ENCODE measurements at places on chromosomes 7 and 10. TPM values are rescaled to one million over a fixed set of nuclear protein-coding genes. Genes with fewer than 3 reads are reported as not detected.

The SPDYE8 gene
- total RNA-seq: not detected

The HOXA7 gene
- total RNA-seq: 21.7 TPM

DNA sequence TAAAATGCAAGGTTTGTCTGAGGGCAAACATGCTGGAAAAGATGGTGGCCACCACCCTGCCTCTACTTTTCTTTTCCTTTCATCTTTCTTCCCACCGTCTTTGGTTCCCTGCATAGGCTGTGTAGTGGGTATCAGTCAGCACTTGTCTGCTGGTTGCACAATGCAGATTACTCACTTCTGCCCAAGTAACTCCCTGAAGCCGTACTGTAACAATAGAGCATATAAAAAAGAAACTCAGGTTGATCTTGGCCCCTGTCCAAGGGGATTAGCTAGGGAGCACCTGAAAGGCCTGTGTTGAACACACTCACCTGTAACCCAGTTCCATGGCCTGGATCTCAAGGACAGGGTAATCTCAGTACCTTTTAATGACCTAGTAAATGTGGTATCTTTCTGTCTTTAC, 533.0 kb upstream of the GALNT17 start:
- DNase-seq: peak; percentile 68

The TSPAN33 gene
- 15.1 TPM for total RNA-seq

The AKR1C2 gene
- total RNA-seq: 1.9 TPM

DNA sequence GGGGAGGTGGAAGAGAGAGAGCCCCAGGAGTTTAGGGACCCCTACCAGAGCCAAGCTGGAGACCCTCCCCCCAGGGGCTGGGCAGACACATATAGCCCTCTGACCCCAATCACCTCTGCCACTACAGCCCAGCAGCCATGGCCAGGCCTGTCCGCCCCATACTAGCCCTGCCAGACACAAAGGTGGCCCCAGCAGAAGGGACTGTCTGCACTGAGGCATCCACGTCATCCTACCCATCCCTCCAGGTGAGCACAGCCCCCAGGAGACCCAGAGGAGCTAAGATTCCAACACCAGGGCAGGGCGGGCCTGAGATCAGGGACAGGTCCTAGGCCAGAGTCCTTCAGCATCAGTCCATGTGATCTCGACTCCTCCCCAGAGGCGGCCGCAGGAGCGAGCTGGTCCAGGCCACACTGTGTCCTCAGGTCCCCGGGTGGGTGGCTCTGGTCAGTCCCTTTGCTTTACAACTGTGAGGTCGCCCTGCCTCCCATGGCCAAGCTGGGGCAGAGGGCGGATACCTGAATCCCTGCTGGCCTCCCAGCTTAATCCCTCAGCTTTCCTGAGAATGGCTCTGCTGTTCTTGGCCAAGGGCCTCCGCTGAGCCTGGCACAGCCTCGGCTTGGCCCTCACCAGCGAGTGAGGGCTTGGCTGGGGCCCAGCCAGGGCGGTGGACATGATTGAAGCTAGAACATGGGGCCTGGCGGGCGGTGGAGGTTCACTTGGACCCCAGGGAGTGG, 14.3 kb upstream of the ELN start:
- peak; percentile 59 for DNase-seq

GRCh38 chr7:94838717-94839116, 68.7 kb upstream of the PPP1R9A start:
- DNase-seq: no peak

The PALD1 gene
- 0.92 TPM for total RNA-seq

GRCh38 chr7:44824894-44825526, 22.9 kb downstream of the H2AZ2 start:
- DNase-seq: no peak

- DNase-seq: no peak
Measured at GRCh38 chr7:140136073-140136472, 40.7 kb downstream of the KDM7A start.

GRCh38 chr7:123051916-123052315, 56.4 kb upstream of the TAS2R16 start:
- DNase-seq: no peak

GRCh38 chr10:104589431-104589830, 51.7 kb upstream of the SORCS3 start:
- DNase-seq: no peak

The FAM131B gene
- total RNA-seq: 2.2 TPM

DNA sequence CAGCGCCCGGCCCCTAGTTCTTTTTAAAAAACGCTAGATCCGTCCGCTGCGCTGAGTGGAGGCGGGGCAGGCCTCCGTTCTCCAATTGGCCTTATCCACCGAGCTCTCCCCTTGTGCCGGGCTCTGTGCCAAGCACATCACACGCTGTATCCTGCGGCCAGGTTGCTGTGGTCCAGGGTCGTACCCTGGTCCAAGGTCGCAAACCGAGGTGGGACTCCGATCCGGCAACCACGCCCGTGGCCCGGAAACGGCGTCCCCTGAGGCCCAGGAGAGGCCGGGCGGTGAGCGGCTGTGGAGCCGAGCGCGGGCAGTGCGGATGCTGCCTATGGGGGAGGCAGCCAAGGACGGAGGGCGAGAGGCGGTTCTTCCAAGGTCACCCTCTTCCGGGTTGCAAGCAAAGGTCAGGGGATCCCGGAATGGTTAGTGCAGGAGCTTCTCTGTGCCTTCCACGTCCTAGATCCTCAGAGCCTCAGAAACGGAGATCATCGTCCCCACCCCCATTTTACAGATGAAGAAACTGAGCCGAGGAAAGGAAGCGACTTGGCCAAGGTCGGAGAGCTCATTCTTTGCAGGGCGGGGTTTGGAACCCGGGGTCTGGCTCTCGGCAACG, 72.4 kb upstream of the LRRC4 start:
- peak; percentile 58 for DNase-seq

The RAMP3 gene
- not detected for total RNA-seq

GRCh38 chr7:5507013-5507412, 83.4 kb upstream of the TNRC18 start:
- DNase-seq: no peak

DNA sequence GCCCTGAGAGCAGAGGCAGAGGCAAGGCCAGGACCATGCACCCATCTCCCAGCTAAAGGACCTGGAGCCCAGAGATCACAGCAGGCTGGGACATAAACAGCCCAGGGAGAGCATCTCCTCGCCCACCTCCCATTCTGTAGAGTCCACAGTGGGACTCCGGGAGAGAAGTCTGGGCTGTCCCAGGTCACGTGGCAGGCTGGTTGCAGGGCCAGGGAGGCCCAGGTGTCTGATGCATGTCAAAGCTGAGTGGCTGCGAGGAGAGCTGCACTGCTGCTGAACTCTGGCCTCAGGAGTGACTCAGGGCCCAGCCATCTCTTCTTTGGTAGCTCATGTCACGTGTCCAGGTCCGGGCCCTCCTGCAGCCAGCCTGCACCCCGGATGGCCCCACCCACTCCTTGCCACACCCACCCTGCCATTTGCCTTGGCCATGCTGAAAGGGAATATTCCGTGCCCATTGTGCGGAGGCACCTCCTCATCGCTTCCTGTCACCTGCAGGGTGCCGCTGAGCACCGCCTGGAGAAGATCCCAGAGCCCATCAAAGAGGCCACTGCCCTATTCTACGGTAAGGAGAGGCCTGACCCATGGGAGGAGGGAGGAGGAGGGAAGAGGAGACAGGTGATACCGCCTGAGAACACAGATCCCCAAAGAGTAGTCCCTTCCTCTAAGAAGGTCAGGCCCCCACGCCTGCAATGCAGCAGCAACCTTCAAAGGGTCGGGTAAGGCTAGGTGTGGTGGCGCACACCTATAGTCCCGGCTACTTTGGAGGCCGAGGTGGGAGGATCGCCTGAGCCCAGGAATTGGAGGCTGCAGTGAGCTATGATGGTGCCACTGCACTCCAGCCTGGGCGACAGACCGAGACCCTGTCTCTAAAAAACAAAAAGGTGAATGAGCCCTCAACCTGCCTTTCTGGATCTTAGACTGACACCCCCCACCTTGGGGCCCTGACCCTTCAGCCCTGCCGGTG, 12.6 kb upstream of the SH2B2 start:
- DNase-seq: peak; percentile 92

GRCh38 chr7:24812305-24812945, 55.2 kb upstream of the GSDME start:
- DNase-seq: peak; percentile 55

The ZCWPW1 gene
- 1.5 TPM for total RNA-seq

- peak; percentile 63 for DNase-seq
Measured at GRCh38 chr7:44221231-44221791, 20.5 kb downstream of the YKT6 start.

The CPA2 gene
- 0.11 TPM for total RNA-seq

The POT1 gene
- 47.0 TPM for total RNA-seq

The UPK3B gene
- not detected for total RNA-seq

DNA sequence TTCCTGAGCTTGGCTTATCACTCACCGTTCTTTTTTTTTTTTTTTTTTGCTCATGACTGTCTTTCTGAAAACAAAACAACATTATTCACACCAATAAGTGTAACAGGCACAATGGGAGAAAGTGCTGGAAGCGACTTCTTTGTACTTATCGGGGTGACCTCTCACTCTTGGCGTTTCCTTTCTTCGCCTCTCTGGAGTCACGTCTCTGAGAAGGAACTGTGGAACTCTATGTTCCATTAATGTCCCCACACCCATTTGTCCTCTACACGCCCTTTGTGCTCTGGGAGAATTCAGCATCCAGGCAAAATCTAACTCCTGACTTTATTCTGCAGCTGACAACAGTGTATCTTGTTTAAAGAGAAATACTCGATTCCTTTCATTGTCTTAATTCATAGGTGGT, 70.8 kb upstream of the FAM204A start:
- DNase-seq: no peak

DNA sequence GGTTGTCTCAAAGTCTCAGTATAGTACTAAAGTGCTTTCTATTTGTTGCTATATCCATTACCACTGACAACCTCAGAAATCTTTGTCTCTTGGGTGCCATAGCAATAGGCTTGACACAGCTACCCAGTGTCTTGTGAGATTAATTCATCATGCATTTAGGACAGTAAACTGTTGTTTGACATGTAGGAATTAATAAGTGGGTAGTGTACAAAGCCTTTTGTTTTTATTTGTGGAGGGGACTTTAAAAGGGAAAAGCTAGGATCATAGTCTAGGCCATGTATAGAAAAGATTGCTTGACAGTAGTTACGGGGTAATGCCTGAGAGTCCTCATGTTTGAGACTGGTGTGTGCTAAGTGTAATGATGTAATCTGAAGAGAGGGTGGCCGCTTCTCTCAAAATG, 102.6 kb upstream of the AGR3 start:
- no peak for DNase-seq

GRCh38 chr10:1539216-1539615, 198.1 kb downstream of the ADARB2 start:
- no peak for DNase-seq

- no peak for DNase-seq
Measured at GRCh38 chr7:99644431-99644830, 27.7 kb downstream of the ZSCAN25 start.

The CLRN3 gene
- not detected for total RNA-seq

The TCF7L2 gene
- total RNA-seq: 1.9 TPM

DNA sequence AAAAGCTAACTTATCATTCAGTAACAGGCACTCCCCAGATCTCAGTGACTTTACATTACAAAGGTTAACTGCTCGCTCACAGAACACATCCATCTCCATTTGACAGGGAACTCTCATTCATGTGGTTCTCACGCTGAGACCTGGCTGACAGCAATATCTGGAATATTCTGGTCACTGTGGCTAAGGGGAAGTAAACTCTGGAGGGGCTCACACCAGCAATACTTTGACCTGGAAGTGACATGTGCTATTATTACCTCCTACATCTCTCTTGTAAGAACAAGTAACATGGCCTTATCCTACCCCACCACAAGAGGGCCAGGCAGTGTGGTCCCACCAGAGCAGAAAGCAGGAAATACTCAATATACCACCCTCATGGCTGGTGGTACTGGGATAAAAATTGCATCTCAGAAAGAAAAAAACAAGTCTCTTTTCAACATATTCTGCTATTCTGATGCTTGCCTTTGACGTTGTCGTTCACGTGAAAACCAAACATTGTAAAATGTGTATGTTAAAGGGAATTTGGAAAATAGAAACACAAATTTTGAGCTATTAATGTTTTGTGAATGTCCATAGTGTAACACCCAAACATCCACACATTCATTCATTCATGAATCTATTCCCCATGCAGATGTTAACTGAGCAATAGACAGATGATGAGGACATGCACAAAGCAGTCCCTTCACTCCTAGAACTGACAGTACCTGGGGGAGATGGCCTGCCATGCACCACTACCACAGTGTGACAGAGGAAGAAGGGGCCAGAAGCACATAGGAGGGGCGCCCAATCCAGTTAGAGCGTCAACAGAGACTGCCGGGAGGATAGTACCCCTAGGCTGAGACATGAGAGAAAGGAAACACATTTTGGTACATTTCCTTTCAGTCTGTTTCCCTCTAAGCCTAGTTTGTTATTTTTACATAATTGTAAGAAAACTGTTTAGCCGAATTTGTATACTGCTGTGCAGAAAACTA, 166.0 kb upstream of the SP4 start:
- DNase-seq: peak; percentile 74

GRCh38 chr10:78560341-78560688, 508.5 kb upstream of the ZMIZ1 start:
- DNase-seq: no peak

DNA sequence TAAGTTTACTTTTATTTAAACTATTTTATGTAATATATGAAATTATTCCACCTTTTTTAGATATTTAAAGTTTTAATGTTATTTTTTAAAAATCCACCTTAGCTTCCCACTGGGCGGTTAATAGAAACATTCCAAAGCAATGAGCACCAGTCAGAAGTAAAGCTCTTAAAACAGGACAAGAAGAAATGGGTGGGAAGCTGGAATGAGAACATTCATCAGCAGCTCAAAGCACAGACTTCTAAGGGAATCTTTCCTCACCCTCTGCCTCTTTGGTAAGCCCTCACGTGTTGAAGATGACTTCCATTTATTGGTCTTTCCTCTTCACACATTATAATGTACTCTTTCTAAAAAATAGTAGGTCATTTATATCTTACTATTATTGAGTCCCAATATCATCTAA, 3.1 kb downstream of the AGMO start:
- DNase-seq: peak; percentile 3

DNA sequence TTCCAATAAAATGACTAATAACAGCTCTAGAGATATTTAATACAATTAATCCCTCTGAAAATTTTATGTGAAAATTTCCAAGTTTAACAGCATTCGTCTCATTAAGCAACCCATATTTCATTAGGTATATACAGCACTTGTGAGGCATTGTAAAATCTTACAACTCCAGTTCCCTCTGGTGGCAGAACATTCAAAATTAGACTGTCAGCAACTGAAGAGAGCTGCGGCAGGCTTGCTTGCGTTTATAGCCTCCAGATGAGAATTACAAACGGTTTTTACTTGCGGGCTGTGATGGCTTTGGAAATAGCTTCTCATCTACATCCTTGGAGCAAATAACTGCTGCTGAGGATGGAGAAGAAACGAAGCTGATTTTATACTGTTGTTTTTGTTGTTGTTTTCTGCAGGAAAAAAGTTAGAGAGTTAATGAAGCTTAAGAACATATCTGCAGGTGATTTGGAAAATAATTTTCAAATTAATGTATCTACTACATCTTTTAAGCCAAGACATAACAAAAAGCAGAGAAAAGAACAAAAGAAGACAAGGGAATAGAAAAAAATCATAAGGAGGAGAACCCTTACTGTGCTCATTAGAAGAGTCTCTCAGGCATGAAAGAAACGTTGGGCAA, 171.3 kb downstream of the MAGI2 start:
- DNase-seq: peak; percentile 48
